Naive thymus-derived CD4-positive, alpha-beta T cell (primary cell): ENCODE measurements at places on chromosomes 16 and 17.

- peak; percentile 33 for DNase-seq
These were observed 428 bp upstream of the ANTKMT start for GRCh38 chr16:720447-720989.

DNA sequence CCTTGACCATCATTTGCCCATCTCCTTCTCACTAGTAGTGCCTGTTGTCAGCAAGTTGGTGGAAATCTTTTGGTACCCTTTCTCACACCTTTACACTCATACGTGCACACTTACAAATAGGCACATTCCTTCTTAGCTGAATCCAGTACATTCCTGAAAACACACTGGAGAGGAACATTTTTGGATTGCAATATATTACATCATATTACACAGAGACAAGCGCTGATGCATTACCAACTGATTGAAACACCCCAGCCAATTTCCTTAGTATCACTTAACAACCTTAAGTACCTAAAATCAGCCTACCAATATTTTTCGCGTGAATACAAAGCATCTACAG is 64.1 kb downstream of the PLCG2 start:
- no peak for DNase-seq

- no peak for DNase-seq
These were observed 8.2 kb upstream of the CD300E start for GRCh38 chr17:74631468-74632450.

DNA sequence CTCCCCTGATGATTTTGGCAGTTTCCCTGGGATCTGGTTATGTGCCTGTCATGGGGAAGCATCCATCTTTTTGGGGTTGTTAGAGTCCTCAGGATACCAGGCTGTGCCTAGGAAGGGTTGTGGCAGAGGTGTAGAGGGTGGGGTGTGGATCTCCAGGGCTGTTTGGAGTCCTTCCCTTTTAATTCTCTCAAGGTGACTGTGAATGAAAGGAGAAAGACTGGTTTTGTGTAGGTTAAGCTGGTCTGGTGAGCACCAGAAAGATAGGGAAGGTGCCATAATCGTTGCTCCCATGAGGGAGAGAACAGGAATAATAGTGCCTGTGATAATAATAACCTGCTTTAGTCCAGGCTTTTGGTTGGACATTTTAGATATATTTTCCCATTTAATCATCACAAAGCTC is 7.0 kb downstream of the MAP2K4 start:
- no peak for DNase-seq

GRCh38 chr17:8520981-8521380 is 85.3 kb downstream of the NDEL1 start:
- DNase-seq, result no peak

DNA sequence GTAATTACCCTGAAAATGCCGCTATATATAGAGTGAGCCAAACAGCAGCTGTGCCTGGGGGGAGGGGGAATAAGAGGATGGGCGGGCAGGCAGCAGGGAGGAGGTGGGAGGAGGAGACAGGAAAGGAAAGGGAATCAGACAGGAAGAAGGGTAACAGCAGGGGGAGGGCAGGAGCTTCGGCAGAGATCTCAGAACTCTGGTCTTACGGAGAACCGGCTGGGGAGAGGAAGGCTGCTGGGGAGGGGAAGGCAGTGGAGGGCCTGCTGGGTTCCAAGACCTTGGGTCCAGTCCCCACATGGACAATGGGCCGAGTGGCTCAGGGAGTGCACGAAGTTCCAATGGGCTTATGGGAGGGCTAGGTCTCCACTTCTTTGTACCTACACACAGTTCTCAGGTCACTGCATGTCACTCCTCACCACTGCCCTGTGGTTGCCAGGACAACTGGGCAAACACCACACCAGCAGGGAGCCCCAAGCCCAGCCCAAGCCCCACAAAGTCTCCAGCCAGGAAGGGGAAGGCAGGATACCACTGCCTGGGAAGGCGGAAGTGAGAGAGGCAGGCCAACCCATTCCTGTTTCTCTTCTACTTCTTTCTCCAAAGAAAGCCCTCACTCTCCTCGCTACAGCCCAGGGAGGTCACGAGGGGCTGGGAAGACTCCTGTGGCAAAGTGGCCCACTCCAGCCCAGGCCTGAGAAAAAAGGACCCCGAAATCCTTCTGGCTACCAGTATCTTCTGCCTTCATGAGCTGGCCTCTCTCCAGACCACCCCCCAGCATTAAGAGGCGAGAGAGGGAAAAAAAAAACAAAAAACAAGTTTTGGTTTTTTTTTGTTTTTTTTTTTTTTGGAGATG is 25.3 kb downstream of the G6PC3 start:
- DNase-seq, result no peak

DNA sequence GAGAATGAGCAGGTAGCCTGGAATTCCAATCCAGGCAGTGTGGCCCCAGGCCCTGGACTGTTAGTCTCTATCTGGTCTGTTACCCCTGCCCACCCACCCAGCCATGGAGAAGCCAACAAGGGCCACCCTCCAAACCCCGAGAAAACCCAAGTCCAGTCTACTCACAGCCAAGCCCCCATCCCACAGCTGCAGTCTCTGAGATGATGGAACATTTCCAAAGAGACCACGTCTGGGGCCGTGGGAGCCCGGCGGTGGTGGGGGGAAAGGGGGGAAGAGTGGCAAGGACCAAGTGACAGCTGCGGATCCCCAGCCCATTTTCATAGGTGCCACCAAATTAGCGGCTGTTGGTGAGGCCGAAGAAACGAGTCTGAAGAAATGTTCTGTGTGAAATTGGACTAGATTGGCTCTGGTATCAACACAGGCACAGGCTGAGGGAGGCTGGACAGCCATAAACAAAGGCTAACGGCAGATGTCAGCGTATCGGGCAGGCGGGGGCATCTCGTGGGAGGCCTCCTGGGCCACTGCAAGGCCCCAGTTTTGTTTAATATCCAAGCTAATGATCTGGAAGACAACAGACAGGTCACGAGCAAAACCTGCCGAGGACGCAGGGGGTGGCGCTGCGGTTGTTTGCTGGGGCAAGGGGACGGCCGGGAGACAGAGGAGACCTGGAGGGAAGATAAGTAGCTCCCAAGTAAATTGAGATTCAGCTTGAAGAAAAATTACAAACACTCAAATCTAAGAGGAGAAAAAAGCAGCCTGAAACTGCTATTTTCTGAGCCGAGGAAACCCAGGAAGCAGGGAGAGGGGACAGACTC is 53.4 kb downstream of the RBFOX3 start:
- no peak for DNase-seq

- peak; percentile 60 for DNase-seq
These were observed 80.9 kb downstream of the ARHGAP23 start for GRCh38 chr17:38508954-38509771.

- DNase-seq, result no peak
These were observed 147.3 kb downstream of the CCDC182 start for GRCh38 chr17:57597531-57598453.

DNA sequence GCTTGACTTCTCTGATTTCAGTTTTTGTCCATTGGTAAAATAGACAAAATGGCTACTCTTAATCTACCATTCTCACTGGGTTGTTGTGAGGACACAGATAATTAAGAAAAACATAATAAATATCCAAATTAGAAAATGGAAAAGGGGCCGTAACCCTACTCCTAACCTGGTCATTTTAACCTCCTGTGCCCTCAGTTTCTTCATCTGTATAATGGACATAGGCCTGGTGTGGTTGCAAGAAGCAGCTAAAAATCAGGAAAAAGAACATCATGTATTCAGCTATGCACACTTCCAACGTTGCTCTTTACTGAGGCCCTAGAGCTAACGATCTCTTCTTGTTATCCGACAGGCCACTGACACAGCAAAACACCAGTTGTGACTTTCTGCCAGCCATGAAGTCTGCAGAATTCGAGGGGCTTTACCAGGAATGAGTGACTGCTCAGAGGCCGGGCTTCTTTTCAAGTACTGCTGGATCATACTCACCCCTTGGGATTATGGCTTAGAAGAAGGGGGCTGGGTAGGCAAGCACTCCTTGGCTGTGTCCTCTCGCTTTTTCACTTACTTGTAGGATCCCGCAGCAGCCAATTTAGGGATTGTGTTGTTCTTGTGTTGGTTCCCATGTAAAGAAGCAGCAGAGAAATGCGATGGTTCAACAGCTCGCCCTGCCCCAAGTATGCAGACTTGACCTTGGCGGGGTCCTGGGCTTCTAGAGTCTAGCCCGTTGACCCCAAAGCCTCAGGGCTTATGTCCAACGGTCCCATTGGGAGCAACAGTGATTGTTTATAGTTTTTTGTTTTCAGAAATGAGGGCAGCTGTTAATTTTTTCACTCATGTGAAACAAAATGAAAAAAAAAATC is 20.9 kb downstream of the LDAF1 start:
- DNase-seq, result no peak

GRCh38 chr17:56545106-56545505 is 48.4 kb upstream of the NOG start:
- no peak for DNase-seq

- no peak for DNase-seq
These were observed 1.3 kb downstream of the SAMD14 start for GRCh38 chr17:50128441-50129352.

GRCh38 chr16:27470567-27471431 is 68.8 kb downstream of the IL21R start:
- no peak for DNase-seq

- no peak for DNase-seq
These were observed 23.6 kb upstream of the SLC13A2 start for GRCh38 chr17:28449859-28450258.

DNA sequence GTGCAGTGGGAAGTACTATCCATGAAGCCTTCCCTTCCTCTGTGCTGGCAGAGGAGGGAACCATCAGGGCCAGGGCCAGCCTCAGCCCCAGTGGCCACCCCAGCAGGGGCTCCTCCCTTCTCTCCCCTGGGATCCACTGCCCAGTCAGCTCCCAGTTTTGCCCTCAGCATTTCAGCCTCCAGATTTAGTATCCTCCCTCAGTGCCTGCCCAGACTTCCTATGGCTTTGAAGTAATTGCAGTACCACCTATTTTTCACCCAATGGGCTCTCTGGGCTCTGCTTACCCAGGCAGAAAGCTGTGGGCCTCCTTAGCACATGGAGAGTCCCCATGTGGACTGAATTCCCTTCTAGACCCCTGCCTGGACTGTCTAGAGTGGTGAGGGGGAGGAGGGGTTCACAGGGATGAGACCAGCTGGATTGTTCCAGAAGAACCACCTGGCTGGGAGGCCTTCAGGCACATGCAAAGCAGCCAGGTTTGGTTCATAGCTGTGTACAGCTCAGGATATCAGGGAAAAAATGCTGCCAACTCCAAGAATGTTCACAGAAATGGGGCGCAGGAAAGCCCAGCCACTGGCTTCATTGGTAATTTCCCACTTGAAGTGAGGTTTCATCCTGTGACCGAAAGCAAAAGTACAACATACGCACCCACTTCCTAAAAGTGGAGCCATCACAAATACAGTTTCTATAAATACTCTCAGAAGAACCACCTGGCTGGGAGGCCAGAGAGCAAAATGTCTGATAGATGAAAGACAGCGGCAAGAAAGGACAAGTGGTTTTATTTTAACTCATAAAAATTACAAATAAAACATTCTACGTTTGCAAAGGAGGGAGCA is 15.2 kb upstream of the HERPUD1 start:
- no peak for DNase-seq
